A549 treated with AZD2906 at 1 μM for 4 hours (cell line): ENCODE measurements at places on chromosomes 11 and 22. TPM values are rescaled to one million over a fixed set of nuclear protein-coding genes. Genes with fewer than 3 reads are reported as not detected.

The HTR3B gene
- total RNA-seq: not detected in 5 replicates

The SPI1 gene
- total RNA-seq: 0.10 TPM in 1 of 5 replicates, not detected in the others

The KRTAP5-10 gene
- total RNA-seq: not detected in 5 replicates

The HSPB2 gene
- total RNA-seq: not detected in 5 replicates

The MIOX gene
- total RNA-seq: 0.05 TPM in 1 of 5 replicates, not detected in the others

The A4GALT gene
- total RNA-seq: 20.3 to 28.0 TPM (median 27.2 TPM) in 5 replicates

The OR51I1 gene
- not detected in 5 replicates for total RNA-seq

The CCDC81 gene
- total RNA-seq: 0.21 to 0.45 TPM (median 0.25 TPM) in 5 replicates

The GSTP1 gene
- 1,419 to 1,819 TPM (median 1,677 TPM) in 5 replicates for total RNA-seq

The KDELR3 gene
- 17.7 to 22.4 TPM (median 19.1 TPM) in 5 replicates for total RNA-seq

The SDF2L1 gene
- 31.3 to 60.7 TPM (median 54.4 TPM) in 5 replicates for total RNA-seq

The TUBA8 gene
- total RNA-seq: 0.51 to 0.82 TPM (median 0.75 TPM) in 5 replicates

The PDE3B gene
- 1.7 to 2.7 TPM (median 1.7 TPM) in 5 replicates for total RNA-seq

The TCF20 gene
- 11.6 to 16.2 TPM (median 12.9 TPM) in 5 replicates for total RNA-seq

The RASL10A gene
- total RNA-seq: 0.22 to 0.48 TPM (median 0.42 TPM) in 4 of 5 replicates, not detected in the other

The TYMP gene
- total RNA-seq: 11.7 to 19.2 TPM (median 17.9 TPM) in 5 replicates

The WT1 gene
- 5.0 to 5.5 TPM (median 5.2 TPM) in 5 replicates for total RNA-seq

The AIFM3 gene
- total RNA-seq: 1.9 to 4.2 TPM (median 3.2 TPM) in 5 replicates

The TTC28 gene
- total RNA-seq: 2.5 to 3.4 TPM (median 3.2 TPM) in 5 replicates

The OR5A1 gene
- not detected in 5 replicates for total RNA-seq

The UBASH3B gene
- total RNA-seq: 31.4 to 40.2 TPM (median 37.8 TPM) in 5 replicates
